A375 (cell line): ENCODE measurements at places on chromosomes 5 and 9. TPM values are rescaled to one million over a fixed set of nuclear protein-coding genes. Genes with fewer than 3 reads are reported as not detected.

ZDHHC11 gene
- 15.5 and 16.0 TPM in 2 replicates for total RNA-seq

EIF4E1B gene
- not detected in 2 replicates for total RNA-seq

TMEM215 gene
- total RNA-seq: not detected in 2 replicates

FRMPD1 gene
- total RNA-seq: not detected in 2 replicates

REXO4 gene
- 45.8 and 48.7 TPM in 2 replicates for total RNA-seq

KIF2A gene
- 39.8 and 58.3 TPM in 2 replicates for total RNA-seq
